ENCODE measurements at places on chromosomes 7 and 10.

- no peaks in the 10 kb centered on the region for H3K36me3 ChIP-seq
- no peak for DNase-seq
- H3K4me1 ChIP-seq: peaks cover 49% of the 10 kb centered on the region
- H3K4me3 ChIP-seq: no peak overlapping the region
Measured at GRCh38 chr10:5694573-5694972, 9.9 kb downstream of the TASOR2 start.

DNA sequence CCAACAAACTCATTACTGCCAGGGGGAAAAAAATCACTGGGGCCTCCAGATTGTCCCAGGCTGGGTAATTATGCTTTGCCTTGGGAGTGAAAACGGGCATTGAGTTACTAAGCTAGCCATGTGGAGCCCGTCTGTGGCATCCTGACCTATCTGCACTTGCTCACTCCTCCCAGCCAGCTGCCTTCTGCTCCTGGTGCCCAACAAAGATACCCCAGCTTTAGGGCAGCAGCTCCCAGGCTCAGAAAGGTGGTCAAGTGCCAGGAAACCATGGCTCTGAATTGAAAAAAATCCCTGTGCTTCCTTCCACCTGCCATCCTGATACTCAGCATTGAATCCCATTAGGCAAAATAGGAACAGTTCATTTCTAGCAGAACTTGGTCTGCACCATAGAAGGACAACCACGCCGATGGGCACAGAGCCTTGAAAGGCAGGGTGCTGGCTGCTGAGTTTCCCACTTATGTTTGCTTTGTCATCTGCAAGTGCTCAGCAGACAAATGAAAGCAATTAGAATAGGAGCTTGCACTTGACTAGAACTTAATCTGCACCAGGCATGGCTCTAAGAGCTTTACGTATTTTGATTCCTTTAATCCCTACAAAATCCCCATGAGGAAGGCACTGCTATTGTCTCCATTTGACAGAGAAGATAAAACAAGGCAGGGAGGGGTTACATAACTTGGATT, 42.8 kb downstream of the HSPA12A start:
- H3K27ac ChIP-seq: no peak overlapping the region
- H3K4me1 ChIP-seq: no peaks in the 10 kb centered on the region
- H3K36me3 ChIP-seq: no peaks in the 10 kb centered on the region
- no peak for DNase-seq

DNA sequence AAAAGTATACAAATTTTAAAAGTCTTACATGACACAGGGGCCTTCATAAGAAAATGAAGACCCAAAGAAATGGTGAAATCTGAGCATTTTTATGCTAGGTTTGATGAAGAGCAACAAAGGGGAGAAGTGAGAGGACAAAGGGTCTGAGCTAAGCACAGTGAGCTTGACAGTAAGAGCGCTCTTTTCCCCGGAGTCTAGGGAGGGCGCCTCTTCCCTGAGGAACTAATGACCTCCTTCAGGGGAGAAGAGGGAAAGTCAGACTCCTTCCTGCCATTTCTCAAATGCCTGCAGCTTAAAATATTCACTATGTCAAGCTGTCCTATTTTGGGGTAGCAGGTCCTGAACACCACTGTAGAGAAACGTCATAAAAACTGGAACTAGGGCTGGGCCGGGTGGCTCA, 18.1 kb upstream of the PAXIP1 start:
- H3K27me3 ChIP-seq: peaks cover 26% of the 10 kb centered on the region
- no peak overlapping the region for H3K4me3 ChIP-seq
- no peak overlapping the region for H3K27ac ChIP-seq
- H3K4me1 ChIP-seq: no peaks in the 10 kb centered on the region
- no peaks in the 10 kb centered on the region for H3K36me3 ChIP-seq

DNA sequence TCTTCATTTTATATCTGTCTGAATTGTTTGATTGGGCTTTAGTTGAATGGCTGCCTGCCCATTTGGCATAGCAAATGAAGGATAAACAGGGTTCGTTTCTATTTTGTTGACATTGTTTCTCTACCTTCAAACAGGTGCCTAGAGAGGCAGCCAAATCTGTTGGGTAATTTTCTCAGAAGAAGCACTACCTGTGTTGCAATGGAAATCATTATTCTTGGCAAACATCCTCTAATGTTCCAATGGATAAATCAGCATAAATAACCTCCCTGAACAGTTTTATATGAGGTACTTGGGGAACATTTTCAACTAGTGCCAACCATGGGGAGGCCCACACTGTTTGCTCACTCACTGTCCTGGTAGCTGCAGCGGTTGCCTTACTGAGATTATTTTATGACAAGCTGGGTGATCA, 64.4 kb upstream of the PLPP4 start:
- no peaks in the 10 kb centered on the region for H3K4me1 ChIP-seq
- no peak overlapping the region for H3K4me3 ChIP-seq
- H3K27ac ChIP-seq: no peak overlapping the region
- DNase-seq: no peak

- no peaks in the 10 kb centered on the region for H3K4me1 ChIP-seq
- no peak overlapping the region for H3K4me3 ChIP-seq
- no peaks in the 10 kb centered on the region for H3K36me3 ChIP-seq
- DNase-seq: no peak
- H3K27ac ChIP-seq: no peak overlapping the region
- H3K27me3 ChIP-seq: peaks cover 14% of the 10 kb centered on the region
Measured at GRCh38 chr7:48147078-48147591, 24.1 kb upstream of the ABCA13 start.

GRCh38 chr7:27697861-27698430, 35.3 kb upstream of the HIBADH start:
- peaks cover 11% of the 10 kb centered on the region for H3K27me3 ChIP-seq
- no peaks in the 10 kb centered on the region for H3K4me1 ChIP-seq
- H3K27ac ChIP-seq: no peak overlapping the region
- DNase-seq: no peak

DNA sequence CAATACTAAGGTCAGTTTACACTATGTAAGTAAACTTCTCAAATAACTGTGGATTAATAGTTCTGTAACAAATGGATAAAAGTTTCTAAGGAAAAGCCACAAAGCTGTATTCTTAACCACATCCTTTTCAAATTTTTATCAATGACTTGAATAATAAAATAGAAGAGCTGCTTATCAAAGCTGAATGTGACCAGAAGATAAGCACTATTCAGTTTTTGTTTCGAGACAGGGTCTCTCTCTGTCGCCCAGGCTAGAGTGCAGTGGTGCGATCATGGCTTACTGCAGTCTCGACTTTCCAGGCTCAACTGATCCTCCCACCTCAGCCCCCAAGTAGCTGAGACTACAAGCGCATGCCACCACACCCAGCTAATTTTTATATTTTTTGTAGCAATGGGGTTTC, 17.0 kb downstream of the UPF2 start:
- DNase-seq: no peak
- no peaks in the 10 kb centered on the region for H3K27me3 ChIP-seq
- H3K36me3 ChIP-seq: peaks cover 21% of the 10 kb centered on the region
- H3K27ac ChIP-seq: no peak overlapping the region

- peak overlapping the region; percentile 96 for H3K27ac ChIP-seq
- peaks cover 41% of the 10 kb centered on the region for H3K4me1 ChIP-seq
- peak overlapping the region; percentile 85 for H3K4me3 ChIP-seq
Measured at GRCh38 chr7:99380032-99380822, 5.7 kb downstream of the ARPC1B start.

DNA sequence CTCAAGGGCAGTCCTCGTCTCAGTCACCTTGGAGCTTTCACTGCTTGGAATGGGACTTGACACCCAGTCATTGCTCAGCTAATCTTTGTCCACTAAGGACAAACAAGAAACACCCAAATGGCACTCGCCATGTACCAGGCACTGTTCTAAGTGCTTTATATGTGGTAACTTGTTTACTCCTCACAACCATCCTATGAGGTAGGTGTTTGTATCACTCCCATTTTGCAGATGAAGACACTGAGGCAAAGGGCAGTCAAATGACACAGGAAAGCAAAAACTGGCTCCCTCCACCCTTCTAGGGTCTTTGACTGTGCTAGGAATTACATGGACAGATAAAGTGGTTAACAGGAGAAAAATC, 24.7 kb downstream of the DNAJB12 start:
- H3K4me3 ChIP-seq: peak overlapping the region; percentile 47
- peaks cover 4% of the 10 kb centered on the region for H3K36me3 ChIP-seq
- H3K27me3 ChIP-seq: no peaks in the 10 kb centered on the region
- H3K4me1 ChIP-seq: peaks cover 66% of the 10 kb centered on the region

DNA sequence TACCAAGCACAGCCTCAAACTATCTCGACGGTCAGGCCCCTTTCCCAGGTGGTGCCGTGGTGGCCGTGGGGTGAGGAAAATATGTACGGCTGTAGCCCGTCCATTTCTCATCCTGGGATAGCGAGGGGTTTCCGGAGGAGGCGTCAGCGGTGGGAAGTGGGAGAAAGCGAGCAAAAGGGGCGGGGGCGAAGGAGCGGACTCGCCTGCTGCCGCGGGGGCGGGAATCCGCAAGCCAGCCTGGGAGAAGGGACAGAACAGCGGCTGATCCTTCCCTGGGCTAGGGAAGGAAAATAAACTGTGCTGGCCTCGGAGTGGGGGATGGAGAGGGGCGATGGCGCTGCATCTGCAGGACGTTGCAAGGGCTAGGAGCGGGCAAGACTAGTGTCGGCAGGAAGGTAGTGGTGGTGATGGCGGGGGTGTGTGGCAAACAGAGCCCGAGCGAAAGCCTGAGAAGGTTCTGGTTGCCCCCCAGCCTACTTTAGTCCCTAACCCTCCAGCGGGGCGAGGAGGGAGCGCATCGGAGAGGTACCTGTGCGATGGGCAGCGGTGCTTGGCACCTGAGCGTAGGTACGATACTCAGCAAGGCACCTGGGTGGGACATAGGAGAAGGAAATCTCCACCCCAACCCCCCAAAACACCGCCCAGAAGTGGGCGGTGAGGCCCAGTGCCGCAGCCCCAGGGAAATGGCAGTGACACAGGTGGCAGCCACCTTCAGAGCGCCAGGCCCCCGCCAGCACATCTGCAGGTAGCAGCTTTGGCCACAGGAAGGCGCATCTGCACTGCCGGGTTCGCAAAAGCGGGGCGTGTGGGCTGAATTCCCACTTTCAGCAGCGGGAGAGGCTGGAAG, 49.9 kb upstream of the STEAP1B start:
- H3K4me1 ChIP-seq: peaks cover 6% of the 10 kb centered on the region
- H3K27ac ChIP-seq: no peak overlapping the region
- no peak for DNase-seq
- no peaks in the 10 kb centered on the region for H3K36me3 ChIP-seq
- H3K27me3 ChIP-seq: peaks cover 66% of the 10 kb centered on the region
- peak overlapping the region; percentile 34 for H3K4me3 ChIP-seq

DNA sequence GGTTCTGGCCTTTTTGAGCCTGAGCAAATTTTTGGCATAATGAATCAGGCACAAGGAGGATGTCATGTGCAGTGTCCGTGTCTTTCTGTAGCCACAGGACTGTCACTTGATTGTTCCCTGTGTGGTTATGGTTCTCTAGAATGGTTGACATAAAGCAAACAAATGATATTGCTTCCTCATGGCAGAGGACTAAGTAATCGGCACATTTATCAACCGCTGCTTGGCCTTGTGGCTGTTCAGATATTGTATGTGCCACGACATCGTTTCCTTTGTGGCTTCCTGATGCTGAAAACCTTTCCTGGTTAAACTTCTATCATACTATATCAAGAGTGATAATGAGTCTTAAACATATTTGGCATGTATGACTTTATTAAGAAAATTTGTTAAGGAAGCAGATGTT, 598.8 kb downstream of the SUGCT start:
- no peaks in the 10 kb centered on the region for H3K27me3 ChIP-seq
- H3K4me3 ChIP-seq: no peak overlapping the region
- no peak overlapping the region for H3K27ac ChIP-seq
- DNase-seq: no peak

- H3K27me3 ChIP-seq: peaks cover 12% of the 10 kb centered on the region
- no peak overlapping the region for H3K27ac ChIP-seq
- DNase-seq: no peak
Measured at GRCh38 chr10:129876838-129877237, 87.2 kb downstream of the EBF3 start.

- H3K27ac ChIP-seq: no peak overlapping the region
- H3K4me3 ChIP-seq: no peak overlapping the region
- H3K36me3 ChIP-seq: no peaks in the 10 kb centered on the region
- DNase-seq: no peak
- no peaks in the 10 kb centered on the region for H3K27me3 ChIP-seq
Measured at GRCh38 chr10:335151-335800, 200.0 kb downstream of the ZMYND11 start.

DNA sequence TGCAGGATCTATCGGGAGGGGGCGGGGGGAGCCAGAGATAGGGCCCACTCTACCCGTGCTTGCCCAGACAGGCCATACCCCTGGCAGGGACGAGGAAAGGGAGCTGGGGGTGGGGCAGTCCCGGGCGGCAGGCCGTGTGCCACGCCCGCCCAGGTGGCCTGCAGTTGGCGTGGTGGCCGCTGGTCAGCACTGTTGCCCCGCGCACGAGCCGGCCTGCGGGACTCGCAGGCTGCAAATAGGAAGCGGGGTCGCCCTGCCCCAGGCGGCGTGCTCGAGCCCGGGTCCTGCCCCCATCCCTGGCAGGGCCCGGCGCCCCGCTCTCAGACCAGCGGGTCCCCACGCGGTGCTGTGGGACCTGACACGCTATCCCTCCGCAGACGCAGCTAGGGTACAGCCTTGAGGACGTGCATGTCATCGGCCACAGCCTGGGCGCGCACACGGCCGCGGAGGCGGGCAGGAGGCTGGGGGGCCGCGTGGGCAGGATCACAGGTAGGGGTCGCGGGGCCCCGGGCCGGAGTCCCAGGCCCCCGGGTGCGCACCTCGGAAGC, 6.7 kb downstream of the PNLIPRP2 start:
- peaks cover 12% of the 10 kb centered on the region for H3K27me3 ChIP-seq
- H3K4me1 ChIP-seq: no peaks in the 10 kb centered on the region
- H3K4me3 ChIP-seq: no peak overlapping the region
- no peak overlapping the region for H3K27ac ChIP-seq
- H3K36me3 ChIP-seq: no peaks in the 10 kb centered on the region
- DNase-seq: no peak

GRCh38 chr7:113217314-113217713, 99.0 kb upstream of the SMIM30 start:
- H3K36me3 ChIP-seq: no peaks in the 10 kb centered on the region
- no peak overlapping the region for H3K27ac ChIP-seq
- H3K4me3 ChIP-seq: no peak overlapping the region
- H3K4me1 ChIP-seq: no peaks in the 10 kb centered on the region
- no peak for DNase-seq

DNA sequence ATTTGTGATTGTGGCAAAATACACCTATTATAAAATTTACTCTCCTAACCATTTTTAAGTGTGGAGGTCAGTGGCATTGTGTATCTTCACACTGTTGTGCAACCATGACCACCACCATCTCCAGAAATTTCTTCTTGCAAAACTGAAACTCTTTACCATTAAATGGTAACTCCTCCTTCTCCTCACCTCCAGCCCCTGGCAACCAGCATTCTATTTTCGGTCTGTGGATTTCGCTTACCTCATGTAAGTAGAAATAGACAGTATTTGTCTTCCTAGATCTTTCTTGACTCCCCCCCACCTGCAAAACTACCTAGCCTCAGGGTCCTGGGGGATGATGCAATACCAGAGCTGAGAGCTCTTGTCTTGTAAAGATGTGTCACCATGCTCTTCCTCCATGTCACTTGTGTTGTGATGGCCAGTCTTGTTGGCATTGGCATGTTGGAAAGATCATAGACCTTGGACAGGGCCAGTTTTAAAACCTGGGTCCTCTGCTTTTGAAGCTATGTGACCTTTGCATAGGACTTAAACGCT, 71.1 kb upstream of the EMX2 start:
- no peaks in the 10 kb centered on the region for H3K36me3 ChIP-seq
- DNase-seq: no peak
- H3K27ac ChIP-seq: no peak overlapping the region
- H3K27me3 ChIP-seq: peaks cover 23% of the 10 kb centered on the region
- no peak overlapping the region for H3K4me3 ChIP-seq

All from natural killer cell treated with Interleukin-12 subunit alpha and Interleukin-12 subunit beta and Interleukin-15 and Interleukin-18, amount 100 ng/mL, for 72 hours (primary cell).